ENCODE measurements at places on chromosomes 2 and 18.

GRCh38 chr18:28382215-28382879, 205.4 kb upstream of the CDH2 start:
- DNase-seq = no peak

GRCh38 chr2:119301413-119301812, 65.2 kb downstream of the C2orf76 start:
- peak; percentile 52 for DNase-seq

GRCh38 chr18:11482271-11482670, 127.1 kb upstream of the SLC35G4 start:
- DNase-seq = no peak

GRCh38 chr2:67783026-67783425, 279.8 kb downstream of the C1D start:
- no peak for DNase-seq

DNA sequence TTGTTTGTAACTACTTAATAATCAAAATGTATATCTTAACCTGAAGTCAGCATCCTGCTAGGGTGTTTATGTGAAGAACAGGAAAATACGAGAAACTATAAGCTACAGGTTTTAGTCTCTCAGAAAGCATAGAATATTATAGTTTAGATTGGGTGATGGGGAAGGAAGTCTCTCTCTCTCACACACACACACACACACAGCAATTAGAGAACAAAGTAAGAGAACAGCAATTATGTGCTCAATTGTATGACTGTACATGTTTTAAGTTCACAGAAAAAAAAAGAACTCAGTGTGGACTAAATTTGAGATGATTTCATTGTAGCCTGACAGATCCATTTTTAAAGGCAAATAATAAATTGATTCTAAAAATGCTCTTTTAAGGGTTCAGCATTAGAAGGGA, 94.3 kb upstream of the ZNF516 start:
- no peak for DNase-seq

Measured in NCI-H82 (cell line).